A549 treated with CpdA at 1 μM for 4 hours (cell line): ENCODE measurements at places on chromosomes 2 and 18. TPM values are rescaled to one million over a fixed set of nuclear protein-coding genes. Genes with fewer than 3 reads are reported as not detected.

Gene SERPINB13
- total RNA-seq: not detected in 5 replicates

Gene MAPRE3
- 11.6 to 14.5 TPM (median 12.1 TPM) in 5 replicates for total RNA-seq

Gene DSG4
- not detected in 5 replicates for total RNA-seq

Gene RESP18
- not detected in 5 replicates for total RNA-seq

Gene SERPINB11
- total RNA-seq: 0.11 TPM in 1 of 5 replicates, not detected in the others

Gene HTR2B
- total RNA-seq: 0.07 to 0.19 TPM (median 0.13 TPM) in 4 of 5 replicates, not detected in the other

Gene TMEM182
- total RNA-seq: 3.1 to 6.2 TPM (median 4.6 TPM) in 5 replicates
